ENCODE measurements at places on chromosomes 3 and 15. TPM values are rescaled to one million over a fixed set of nuclear protein-coding genes. Genes with fewer than 3 reads are reported as not detected.
A peak's percentile ranks its signal among the peaks of the same experiment; 100 is the strongest.

The SAMMSON gene
- 2.1 TPM for total RNA-seq

The P2RY1 gene
- 3.3 TPM for total RNA-seq

The AP4E1 gene
- total RNA-seq = 10.0 TPM

The FRMD4B gene
- 15.6 TPM for total RNA-seq

The GABRR3 gene
- not detected for total RNA-seq

GRCh38 chr15:101390060-101390459 is 95.0 kb upstream of the SNRPA1 start:
- peaks cover 31% of the 10 kb centered on the region for H3K36me3 ChIP-seq
- DNase-seq = no peak
- H3K27ac ChIP-seq = no peak overlapping the region
- H3K4me1 ChIP-seq = no peaks in the 10 kb centered on the region
- H3K27me3 ChIP-seq = no peaks in the 10 kb centered on the region

GRCh38 chr3:15055019-15055557 is 10.0 kb downstream of the MRPS25 start:
- no peak for DNase-seq
- H3K4me3 ChIP-seq = no peak overlapping the region
- no peaks in the 10 kb centered on the region for H3K4me1 ChIP-seq
- no peak overlapping the region for H3K27ac ChIP-seq
- H3K36me3 ChIP-seq = peaks cover 72% of the 10 kb centered on the region
- H3K27me3 ChIP-seq = no peaks in the 10 kb centered on the region

DNA sequence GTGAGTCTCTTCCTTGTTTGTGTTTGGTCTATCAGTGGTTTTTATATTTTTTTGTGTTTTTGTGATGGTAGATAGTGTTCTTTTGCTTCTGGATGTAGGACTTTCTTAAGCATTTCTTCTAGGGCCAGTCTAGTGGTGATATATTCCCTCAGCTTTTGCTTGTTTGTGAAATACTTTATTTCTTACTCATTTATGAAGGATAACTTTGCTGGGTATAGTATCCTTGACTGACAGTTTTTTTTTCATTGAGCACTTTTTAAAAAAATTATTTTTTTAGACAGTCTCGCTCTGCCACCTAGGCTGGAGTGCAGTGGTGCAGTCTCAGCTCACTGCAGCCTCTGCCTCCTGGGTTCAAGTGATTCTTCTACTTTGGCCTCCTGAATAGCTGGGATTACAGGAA is 41.9 kb downstream of the NCK1 start:
- H3K36me3 ChIP-seq = no peaks in the 10 kb centered on the region
- no peaks in the 10 kb centered on the region for H3K27me3 ChIP-seq
- no peak for DNase-seq

GRCh38 chr15:48381861-48382260 is 50.6 kb downstream of the DUT start:
- H3K27me3 ChIP-seq = no peaks in the 10 kb centered on the region
- no peak overlapping the region for H3K27ac ChIP-seq
- H3K4me1 ChIP-seq = no peaks in the 10 kb centered on the region
- H3K4me3 ChIP-seq = no peak overlapping the region

GRCh38 chr3:191282251-191283185 is 46.7 kb upstream of the CCDC50 start:
- H3K36me3 ChIP-seq = no peaks in the 10 kb centered on the region
- H3K4me1 ChIP-seq = no peaks in the 10 kb centered on the region
- H3K27ac ChIP-seq = no peak overlapping the region
- DNase-seq = no peak
- H3K27me3 ChIP-seq = no peaks in the 10 kb centered on the region

GRCh38 chr3:146626403-146627122 is 21.4 kb upstream of the PLSCR5 start:
- H3K4me1 ChIP-seq = no peaks in the 10 kb centered on the region
- no peak overlapping the region for H3K27ac ChIP-seq
- H3K4me3 ChIP-seq = no peak overlapping the region
- DNase-seq = no peak

DNA sequence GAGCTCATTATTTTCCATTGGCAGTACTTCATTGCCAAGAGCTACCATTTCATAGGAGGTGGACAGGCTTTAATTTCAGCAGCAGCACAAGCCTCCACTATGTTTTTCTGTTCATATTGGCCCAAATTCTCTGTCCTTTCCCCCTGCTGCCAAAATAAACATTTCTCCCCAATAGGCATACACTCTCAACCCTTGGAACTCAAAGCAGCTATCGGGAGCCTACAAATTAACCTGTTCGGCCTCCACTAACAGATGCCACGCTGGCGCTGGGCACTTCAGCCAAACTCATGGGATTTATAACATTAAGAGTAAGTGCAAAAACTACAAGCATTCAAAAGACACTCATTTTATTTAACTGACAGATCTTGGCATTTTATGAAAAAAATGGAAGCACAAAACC is 95.7 kb downstream of the NSUN3 start:
- no peaks in the 10 kb centered on the region for H3K27me3 ChIP-seq
- no peak for DNase-seq
- H3K27ac ChIP-seq = no peak overlapping the region
- no peaks in the 10 kb centered on the region for H3K36me3 ChIP-seq
- H3K4me3 ChIP-seq = no peak overlapping the region
- no peaks in the 10 kb centered on the region for H3K4me1 ChIP-seq

- DNase-seq = no peak
- H3K27ac ChIP-seq = no peak overlapping the region
- no peak overlapping the region for H3K4me3 ChIP-seq
- H3K36me3 ChIP-seq = no peaks in the 10 kb centered on the region
Observed at GRCh38 chr3:181906338-181906737, 194.6 kb downstream of the SOX2 start.

DNA sequence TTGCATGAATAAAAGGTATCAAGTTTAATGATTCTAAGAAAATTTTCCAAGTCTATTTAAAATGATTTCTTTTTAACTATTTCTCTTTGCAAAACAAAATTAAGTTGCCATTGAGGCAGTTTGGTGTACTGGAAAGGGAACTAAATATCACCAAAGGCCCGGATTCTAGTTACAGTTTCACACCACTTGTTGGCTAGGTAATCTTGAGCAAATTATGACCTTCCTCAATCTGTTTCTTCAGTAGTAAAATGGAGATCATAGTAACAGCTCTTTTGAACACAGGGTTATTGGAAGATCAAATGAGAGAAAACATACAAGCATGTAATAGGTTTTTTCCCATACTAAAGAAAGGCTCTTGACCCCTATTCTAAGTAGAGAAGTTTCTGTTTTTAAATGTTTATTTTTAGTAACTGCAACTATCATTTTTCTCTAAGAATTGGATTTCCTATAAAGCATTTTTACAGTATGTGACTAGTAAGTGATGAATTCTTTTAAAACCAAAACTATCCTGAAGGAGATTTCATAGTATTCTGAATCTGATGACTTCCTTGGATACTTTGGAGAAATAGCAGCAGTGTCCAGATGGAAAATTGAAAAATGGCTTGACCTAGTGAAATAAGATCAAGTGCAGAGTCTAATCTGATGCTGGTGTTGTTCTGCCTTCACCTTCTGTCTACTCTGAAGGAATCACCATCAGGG is 15.7 kb downstream of the SCAANT1 start:
- H3K36me3 ChIP-seq = no peaks in the 10 kb centered on the region
- H3K4me1 ChIP-seq = peaks cover 4% of the 10 kb centered on the region
- no peak overlapping the region for H3K27ac ChIP-seq
- no peak overlapping the region for H3K4me3 ChIP-seq
- DNase-seq = no peak
- no peaks in the 10 kb centered on the region for H3K27me3 ChIP-seq

DNA sequence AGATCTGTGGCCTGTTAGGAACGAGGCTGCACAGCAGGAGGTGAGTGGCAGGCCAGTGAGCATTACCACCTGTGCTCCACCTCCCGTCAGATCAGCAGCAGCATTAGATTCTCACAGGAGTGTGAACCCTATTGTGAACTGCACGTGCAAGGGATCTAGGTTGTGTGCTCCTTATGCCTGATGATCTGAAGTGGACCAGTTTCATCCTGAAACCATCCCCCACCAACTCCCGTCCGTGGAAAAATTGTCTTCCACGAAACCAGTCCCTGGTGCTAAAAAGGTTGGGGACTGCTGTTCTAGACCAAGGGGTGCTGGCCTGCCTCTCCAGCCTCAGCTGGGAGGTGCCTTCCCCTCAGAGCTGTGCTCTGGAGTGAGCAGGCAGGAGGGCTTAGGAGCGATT is 61.4 kb downstream of the RPLP1 start:
- no peak for DNase-seq
- H3K27ac ChIP-seq = no peak overlapping the region
- no peak overlapping the region for H3K4me3 ChIP-seq
- peaks cover 5% of the 10 kb centered on the region for H3K27me3 ChIP-seq
- no peaks in the 10 kb centered on the region for H3K4me1 ChIP-seq

GRCh38 chr15:66893294-66893693 is 172.1 kb upstream of the SMAD3 start:
- DNase-seq = peak; percentile 34
- no peaks in the 10 kb centered on the region for H3K27me3 ChIP-seq
- no peaks in the 10 kb centered on the region for H3K4me1 ChIP-seq
- no peak overlapping the region for H3K27ac ChIP-seq

DNA sequence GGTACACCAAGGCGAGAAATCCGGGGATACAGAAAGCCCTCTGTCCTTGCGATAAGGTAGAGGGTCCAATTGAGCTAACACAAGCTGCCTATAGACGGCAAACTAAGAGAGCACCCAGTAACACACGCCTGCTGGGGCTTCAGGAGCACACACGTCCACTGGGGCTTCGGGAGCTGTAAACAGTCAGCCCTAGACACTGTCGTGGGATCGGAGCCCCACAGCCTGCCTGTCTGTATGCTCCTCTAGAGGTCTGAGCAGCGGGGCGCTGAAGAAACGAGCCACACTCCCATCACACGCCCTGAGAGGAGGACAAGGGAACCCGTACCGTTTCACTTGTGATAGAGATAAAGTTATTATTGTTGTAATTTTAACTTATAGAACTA is 486 bp downstream of the SAMMSON start:
- DNase-seq = no peak
- no peaks in the 10 kb centered on the region for H3K36me3 ChIP-seq
- H3K4me3 ChIP-seq = no peak overlapping the region
- peak overlapping the region; percentile 72 for H3K27ac ChIP-seq
- no peaks in the 10 kb centered on the region for H3K27me3 ChIP-seq

GRCh38 chr3:72421126-72421525 is 427.1 kb downstream of the SHQ1 start:
- no peaks in the 10 kb centered on the region for H3K27me3 ChIP-seq
- H3K27ac ChIP-seq = no peak overlapping the region
- peaks cover 14% of the 10 kb centered on the region for H3K4me1 ChIP-seq
- no peak for DNase-seq
- no peak overlapping the region for H3K4me3 ChIP-seq

DNA sequence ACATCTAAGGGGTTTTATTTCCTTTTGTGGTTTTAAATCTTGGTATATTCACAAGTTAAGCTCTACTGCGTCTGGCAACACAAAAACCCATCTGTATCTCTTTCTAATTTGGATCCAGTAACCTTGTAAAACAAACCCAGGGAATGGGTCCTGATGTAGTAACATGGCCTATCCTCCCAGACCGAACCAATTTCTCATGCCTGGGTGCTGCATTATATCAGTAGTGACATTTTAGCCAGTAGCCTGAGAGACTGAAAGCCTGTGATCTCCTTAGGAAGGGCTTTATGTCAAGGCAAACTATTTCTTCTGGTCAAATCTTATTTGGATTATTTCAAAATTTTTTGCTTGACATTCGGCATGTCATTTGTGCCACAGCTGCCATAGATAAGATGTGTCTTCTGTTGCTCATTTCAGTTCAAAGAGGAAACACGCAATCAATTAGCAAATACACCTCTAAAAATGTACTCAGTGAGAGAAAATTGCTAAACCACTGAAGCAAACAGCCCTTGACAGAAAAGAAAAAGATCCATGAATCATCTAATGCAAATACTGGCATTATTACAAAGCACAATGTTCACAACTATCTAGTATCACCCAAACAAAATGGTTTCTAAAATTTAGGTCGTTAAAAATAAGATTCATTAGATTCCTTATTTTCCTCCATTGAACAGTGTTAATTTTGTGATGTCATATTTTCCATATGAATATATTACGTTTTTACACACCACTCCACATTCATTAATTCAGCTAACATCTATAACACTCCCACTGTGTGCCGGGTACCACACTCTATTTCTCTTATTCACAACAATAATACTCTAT is 4.0 kb downstream of the NPTN start:
- no peak overlapping the region for H3K4me3 ChIP-seq
- H3K36me3 ChIP-seq = no peaks in the 10 kb centered on the region
- H3K27me3 ChIP-seq = no peaks in the 10 kb centered on the region
- DNase-seq = no peak
- H3K27ac ChIP-seq = peak overlapping the region; percentile 94
- peaks cover 70% of the 10 kb centered on the region for H3K4me1 ChIP-seq

- H3K27ac ChIP-seq = peak overlapping the region; percentile 93
- H3K4me3 ChIP-seq = peak overlapping the region; percentile 83
- H3K4me1 ChIP-seq = peaks cover 41% of the 10 kb centered on the region
- no peak for DNase-seq
- H3K27me3 ChIP-seq = no peaks in the 10 kb centered on the region
Observed at GRCh38 chr15:35545316-35545823, 595 bp downstream of the DPH6 start.

- H3K27ac ChIP-seq = no peak overlapping the region
- DNase-seq = no peak
- H3K4me1 ChIP-seq = no peaks in the 10 kb centered on the region
- no peaks in the 10 kb centered on the region for H3K27me3 ChIP-seq
- H3K36me3 ChIP-seq = no peaks in the 10 kb centered on the region
Observed at GRCh38 chr3:94249491-94250079, 186.7 kb downstream of the NSUN3 start.

All from esophagus muscularis mucosa (tissue), 4 donors.